Stimulated activated naive B cell treated with anti-CD40 and anti-IgM and Interleukin-4, amounts not matched to agents 10 μg/mL and 1 μg/mL and 100 μg/mL, for 72 hours (primary cell): ENCODE measurements at places on chromosomes 13 and 19.

GRCh38 chr13:73481886-73482445 is 423.2 kb downstream of the KLF5 start:
- DNase-seq = no peak

GRCh38 chr13:101618440-101619187 is 166.1 kb downstream of the ITGBL1 start:
- DNase-seq = no peak

DNA sequence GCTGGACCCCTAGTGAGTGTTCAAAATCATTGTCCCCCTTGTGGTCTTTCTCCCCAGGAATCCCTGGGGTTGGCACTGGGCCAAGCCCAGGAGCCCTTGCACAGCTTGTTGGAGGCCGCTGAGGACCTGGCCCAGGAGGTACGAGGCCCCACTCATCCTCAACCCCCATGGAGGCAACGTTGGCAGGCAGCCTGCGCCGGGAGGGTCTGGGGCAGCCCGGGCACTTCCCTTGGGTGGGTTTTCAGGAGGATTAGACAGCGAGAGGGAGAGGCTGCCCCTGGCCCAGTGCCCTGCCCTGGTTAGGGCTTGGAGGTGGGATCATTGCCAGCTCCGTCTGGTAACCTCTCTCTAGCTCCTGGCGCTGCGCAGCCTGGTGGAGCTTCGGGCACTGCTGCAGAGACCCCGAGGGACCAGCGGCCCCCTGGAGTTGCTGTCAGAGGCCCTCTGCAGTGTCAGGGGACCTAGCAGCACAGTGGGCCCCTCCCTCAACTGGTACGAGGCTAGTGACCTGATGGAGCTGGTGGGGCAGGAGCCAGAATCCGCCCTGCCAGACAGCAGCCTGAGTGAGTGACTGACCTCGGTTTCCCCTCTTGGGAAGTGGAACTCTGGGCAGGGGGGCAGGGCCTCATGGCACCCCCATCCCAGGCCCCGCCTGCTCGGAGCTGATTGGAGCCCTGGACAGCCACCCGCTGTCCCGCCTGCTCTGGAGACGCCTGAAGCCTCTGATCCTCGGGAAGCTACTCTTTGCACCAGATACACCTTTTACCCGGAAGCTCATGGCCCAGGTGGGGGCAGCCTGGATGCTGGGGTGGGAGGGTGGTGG is 3.0 kb downstream of the ABCA7 start:
- no peak for DNase-seq

DNA sequence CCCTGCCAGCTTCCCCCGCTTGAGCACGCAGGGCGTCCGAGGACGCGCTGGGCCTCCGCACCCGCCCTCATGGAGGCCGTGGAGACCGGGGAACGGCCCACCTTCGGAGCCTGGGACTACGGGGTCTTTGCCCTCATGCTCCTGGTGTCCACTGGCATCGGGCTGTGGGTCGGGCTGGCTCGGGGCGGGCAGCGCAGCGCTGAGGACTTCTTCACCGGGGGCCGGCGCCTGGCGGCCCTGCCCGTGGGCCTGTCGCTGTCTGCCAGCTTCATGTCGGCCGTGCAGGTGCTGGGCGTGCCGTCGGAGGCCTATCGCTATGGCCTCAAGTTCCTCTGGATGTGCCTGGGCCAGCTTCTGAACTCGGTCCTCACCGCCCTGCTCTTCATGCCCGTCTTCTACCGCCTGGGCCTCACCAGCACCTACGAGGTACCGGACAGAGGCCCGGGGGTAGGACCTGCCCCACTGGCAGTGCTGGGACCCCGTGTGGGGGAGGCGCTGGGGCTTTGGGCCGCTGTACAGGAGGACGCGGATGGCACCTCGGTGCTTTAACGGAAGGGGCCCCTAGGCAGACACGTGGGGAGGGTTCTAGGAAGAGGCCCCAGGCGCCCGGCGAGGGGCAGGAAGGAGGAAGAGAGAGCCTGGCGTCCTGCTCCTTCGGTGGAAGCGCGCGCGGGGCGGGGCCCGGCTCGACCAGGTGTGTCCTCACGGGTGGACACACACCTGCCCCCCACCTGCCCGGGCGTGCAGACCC is 681 bp downstream of the SLC5A5 start:
- DNase-seq = no peak

DNA sequence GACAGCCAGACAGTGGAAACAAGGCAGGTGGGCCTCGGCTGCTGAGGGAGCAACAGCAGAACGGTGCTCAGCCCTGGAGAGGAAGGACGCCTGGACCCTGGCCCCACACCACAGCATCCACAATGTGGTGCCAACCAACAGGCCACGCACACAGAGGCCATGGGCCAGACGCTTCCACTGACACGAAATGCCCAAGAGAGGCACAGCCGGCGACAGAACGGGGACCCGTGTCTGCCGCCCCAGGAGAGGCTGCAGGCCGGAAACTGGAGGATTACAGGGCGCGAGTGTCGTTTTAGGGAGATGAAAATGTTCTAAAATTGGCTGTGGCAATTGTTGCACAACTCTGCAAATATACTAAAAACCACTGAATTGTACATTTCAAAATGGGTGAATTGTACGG is 69.7 kb downstream of the RASA3 start:
- DNase-seq = no peak

- peak; percentile 35 for DNase-seq
Observed at GRCh38 chr13:40485611-40486517, 180.6 kb downstream of the FOXO1 start.

- DNase-seq = no peak
Observed at GRCh38 chr19:4556597-4557127, 2.8 kb downstream of the SEMA6B start.

- DNase-seq = no peak
Observed at GRCh38 chr13:21528616-21529015, 69.5 kb upstream of the ZDHHC20 start.

DNA sequence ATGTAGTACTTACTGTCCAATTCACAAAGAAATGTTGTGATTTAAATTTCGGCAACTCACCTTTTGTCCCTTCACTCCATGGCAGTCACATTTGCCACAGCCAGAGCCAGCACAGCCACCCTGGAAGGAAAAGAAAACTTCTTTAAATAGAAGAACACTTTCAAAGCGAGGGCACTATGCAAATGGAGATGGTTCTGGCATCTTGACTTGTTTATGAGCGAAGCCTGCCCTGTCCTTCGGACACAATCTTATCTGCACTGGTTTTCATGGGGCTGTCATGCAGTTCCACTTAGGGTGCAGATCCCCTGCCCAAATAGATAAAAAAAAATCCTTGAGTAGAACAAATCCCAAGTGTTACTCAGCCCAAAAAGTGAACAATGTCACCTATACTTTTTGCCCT is 64.3 kb downstream of the COL4A1 start:
- DNase-seq = no peak

DNA sequence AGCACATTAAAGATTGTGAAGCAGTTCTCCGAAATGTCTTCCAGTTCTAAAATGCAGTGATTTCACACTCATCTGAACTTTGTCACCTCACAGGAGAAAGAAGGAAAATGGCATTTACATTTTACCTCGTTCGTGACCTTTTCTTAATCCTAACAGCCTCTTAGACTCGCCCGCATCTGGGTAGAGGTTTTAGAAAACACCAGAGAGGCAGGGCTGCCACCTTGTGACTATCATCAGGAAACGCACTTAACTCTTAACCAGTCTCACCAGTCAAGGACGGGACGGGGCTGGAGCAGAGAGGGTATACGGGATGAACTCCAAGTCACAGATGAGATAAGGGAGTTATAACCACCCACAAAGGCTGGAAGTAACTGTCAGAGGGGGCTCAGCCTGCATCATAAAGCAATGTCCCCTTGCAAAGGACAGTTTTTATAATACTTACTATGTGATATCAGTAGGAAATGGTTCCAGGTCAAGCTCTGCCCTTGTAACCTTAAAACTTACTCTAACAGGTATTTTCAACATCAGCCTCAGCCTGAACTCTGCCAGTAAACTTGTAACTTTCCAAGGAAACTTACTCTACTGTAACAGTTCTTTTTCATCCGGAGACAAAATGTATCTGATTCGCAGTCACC is 8.6 kb upstream of the CEACAM6 start:
- DNase-seq = peak; percentile 8

DNA sequence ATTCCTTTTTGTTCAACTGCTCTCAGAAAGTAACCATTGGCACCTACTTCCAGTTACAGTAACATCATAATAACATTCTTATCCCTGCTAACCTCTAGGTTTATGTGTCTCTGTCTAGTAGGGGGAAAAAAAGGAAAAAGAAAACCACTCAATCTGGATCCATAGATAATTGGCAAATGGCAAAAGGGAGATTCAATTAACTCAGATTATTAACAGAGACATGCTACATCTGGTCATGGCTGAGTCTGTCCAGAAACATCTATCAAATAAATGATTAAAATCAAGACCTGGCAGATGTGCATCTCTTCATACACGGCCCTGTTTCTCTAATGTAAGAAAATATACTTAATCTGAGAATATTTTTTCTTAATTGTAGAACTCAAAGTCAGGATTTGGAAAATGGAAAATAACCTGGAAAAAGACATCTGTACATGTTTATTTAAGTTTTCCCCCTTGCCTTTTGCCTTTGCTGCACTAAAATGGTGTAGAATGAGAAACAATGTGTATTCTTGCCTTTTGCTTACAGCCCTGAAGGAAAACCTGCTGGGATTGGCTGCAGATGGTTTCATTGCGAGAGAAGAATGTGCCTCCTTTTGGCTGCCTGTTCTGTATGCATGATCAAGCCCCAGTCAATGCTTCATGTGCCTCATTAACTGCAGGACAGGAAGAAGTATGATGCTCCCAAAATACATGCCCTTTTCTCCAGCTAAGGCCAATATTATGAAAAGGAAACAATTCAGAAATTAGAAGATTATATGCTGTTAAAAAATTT is 921.6 kb upstream of the PCDH20 start:
- DNase-seq = no peak

DNA sequence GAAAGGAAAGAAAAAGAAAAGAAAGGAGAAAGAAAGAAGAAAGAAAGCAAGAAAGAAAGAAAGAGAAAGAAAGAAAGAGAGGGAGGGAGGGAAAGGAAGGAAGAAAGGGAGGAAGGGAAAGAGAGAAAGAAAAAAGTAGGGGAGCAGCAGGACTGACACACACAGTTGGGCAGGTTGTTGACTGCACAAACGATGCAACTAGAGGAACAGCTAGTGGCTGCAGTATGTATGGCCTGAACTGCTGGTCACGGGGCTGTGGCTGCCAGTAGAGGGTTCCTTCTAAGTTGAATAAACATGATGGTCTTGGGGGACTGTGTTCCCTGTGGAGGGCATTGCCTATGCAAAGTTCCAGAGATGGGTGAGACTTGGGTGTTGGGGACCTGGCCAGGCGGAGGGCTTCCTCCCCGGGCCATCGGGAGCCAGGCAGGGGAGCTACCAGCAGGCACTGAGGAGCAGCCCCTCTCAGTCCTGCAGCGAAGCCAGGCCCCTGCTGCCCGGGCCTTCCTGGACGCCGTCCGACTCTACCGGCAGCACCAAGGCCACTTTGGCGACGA is 16.7 kb upstream of the COLGALT1 start:
- no peak for DNase-seq

DNA sequence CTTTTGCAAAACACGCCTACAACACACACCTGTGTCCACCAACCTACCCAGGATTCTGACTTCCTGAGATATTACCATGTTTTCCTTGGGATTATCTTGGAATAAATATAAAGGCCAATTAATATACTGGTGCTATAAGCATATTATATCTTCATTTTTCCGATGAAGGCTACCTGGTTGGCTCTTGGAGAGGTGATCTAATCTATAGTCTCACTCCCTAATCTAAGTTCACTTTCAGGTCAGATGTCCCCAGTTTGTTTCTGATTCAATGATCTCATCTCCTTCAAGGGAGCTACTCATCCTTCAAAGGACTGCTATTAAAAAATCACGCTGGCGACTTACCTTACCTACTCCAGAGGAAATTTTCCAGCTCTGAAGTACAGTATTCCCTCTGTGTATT is 517.5 kb downstream of the KLF5 start:
- DNase-seq = no peak

DNA sequence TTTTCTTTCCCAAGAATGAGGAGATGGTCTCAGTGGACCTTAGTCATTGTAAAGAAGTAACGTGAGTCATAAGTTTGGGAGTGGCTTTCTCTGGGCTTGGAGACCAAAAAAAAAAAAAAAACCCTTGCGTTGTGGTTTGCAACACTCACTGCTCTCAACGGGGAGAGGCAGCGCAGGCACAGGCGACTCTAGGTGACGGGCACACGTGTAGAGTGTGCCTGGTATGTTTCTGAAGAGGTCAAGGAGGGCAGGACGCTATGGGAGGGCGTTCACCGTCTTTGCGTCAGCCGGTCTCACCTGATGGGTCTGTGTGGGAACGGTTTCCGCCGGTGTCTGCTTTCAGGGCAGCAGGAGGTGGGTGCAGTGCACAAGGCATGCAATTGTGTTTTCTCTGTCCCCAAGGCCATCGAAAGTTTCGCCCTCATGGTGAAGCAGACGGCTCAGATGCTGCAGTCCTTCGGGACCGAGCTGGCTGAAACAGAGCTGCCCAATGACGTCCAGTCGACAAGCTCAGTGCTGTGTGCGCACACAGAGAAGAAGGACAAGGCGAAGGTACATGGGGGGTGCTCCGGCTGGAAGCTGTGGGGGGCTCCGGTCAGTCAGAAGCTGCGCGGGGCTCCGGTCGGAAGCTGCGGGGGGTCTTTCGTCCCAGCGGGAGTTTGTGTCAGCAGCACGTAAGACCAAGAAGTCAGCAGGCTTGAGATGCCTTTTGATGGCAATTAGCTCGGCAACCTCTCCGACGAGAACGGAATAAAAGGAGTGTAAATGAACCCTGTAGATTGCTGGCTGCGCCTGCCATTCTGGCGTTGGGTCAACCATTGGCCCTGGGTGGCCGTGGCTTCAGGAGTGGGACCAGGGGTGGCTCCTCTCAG is 40.8 kb upstream of the F7 start:
- DNase-seq = no peak

GRCh38 chr13:91544723-91545122 is 146.3 kb downstream of the GPC5 start:
- no peak for DNase-seq

GRCh38 chr13:92137520-92137919 is 739.1 kb downstream of the GPC5 start:
- no peak for DNase-seq

GRCh38 chr13:100870898-100871297 is 196.3 kb upstream of the TMTC4 start:
- DNase-seq = no peak

DNA sequence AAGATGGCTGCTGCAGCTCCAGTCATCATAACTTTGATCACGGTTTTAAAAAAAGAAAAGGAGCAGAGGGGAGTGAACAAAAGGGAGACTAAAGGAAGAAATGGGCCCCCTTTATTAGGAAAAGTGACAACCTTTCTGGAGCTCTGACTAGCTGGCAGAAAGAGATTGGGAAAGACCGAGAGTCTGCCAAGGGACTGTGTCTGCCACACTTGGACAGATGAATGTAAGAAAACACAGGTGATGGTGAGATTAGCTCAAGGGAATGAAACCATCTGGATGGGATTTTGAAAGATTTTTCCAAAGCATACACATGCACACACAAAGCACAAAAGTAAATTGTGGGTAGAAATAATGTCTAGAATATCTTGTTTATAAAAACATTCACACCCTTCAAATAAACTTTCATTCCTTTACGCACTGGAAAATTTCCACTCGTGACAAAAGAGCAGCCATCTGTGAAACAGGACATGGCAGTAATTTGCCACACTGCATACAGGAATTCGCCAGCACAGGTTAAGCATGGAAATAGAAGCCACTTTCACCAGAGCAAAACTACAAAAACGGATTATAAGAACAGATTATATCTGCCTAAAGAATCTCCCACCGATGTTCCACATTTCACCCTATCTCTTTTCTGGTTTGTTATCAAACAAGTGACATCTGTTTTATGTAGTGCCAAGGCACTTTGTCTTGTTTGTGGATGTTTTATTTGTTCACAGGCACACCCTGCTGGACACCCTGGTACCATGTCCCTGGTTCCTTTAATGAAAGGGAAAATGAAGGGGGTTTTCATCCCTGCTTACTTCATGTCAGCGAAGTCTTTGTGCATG is 819.5 kb downstream of the DIAPH3 start:
- DNase-seq = no peak

GRCh38 chr19:46296722-46297461 is at the start of gene HIF3A:
Gene HIF3A, plus strand, starts transcription at chr19:46297042. Its CDS starts 35 bp downstream, at chr19:46297077.
- DNase-seq = no peak
